Effector CD8-positive, alpha-beta T cell (primary cell): ENCODE measurements at places on chromosomes 2 and 18.

- DNase-seq: no peak
Measured at GRCh38 chr2:62928015-62928414, 122.6 kb upstream of the OTX1 start.

- no peak for DNase-seq
Measured at GRCh38 chr18:29018976-29019375, 842.0 kb upstream of the CDH2 start.

- DNase-seq: no peak
Measured at GRCh38 chr18:70289351-70290312, 787 bp downstream of the SOCS6 start.

GRCh38 chr2:54757500-54757899, 34.0 kb downstream of the EML6 start:
- DNase-seq: no peak

- no peak for DNase-seq
Measured at GRCh38 chr18:9120796-9121195, 15.8 kb upstream of the ANKRD12 start.

GRCh38 chr2:26946841-26947784, 23.3 kb upstream of the MAPRE3 start:
- DNase-seq: no peak

- DNase-seq: no peak
Measured at GRCh38 chr2:160390544-160391455, 102.8 kb downstream of the RBMS1 start.

DNA sequence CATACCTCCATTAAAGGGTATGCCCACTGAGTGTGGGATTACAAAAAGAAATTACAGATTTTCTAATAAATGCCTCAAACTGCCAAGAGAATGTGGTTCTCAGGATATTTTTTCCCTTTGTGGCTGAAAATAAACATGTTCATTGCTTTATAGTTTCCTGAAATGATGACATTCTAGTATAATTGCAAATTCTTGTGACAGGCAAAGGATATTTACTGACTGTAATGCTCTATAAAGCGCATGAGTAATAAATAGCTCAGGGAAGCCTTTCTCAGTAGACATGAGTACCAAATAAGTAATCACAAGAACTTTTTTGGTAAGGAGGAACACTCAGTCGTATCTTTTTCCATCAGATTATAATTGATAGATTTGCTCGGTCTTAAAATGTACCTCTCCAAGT, 72.3 kb downstream of the FTCDNL1 start:
- DNase-seq: no peak

- no peak for DNase-seq
Measured at GRCh38 chr2:60423505-60423904, 129.9 kb downstream of the BCL11A start.

DNA sequence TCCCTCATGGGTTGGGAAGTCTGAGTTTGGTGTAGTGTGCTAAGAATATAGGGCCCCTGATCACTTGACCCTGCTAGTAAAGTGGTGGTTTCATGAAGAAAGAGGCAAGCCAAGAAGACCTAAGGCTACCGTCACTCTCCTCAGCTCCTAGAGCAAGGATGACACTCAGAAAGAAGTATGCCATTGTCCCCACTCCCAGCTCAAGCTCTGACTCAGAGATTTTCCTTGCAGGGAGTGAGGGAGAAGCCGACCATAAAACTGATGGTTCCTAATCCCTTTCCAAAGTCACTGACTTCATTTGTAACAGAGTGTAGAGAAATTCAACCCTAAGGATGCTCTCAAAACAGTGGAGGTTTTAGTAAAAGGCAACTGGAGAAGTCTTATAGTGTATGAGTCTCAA, 80.9 kb downstream of the ICA1L start:
- no peak for DNase-seq

GRCh38 chr2:220499225-220499624, 871.8 kb downstream of the SLC4A3 start:
- DNase-seq: no peak

- DNase-seq: no peak
Measured at GRCh38 chr18:13336841-13337240, 118.3 kb downstream of the LDLRAD4 start.

GRCh38 chr2:28096421-28096820, 205.9 kb downstream of the BABAM2 start:
- DNase-seq: no peak

- no peak for DNase-seq
Measured at GRCh38 chr2:8590938-8591337, 90.9 kb upstream of the ID2 start.

- DNase-seq: no peak
Measured at GRCh38 chr2:143877876-143878530, 641.9 kb downstream of the ZEB2 start.

- peak; percentile 87 for DNase-seq
Measured at GRCh38 chr2:96507957-96508520, 2.9 kb upstream of the NEURL3 start.

GRCh38 chr2:172350839-172351479, 76.4 kb upstream of the ITGA6 start:
- DNase-seq: no peak
